ENCODE measurements at places on chromosomes 7 and 10.
A peak's percentile ranks its signal among the peaks of the same experiment; 100 is the strongest.

DNA sequence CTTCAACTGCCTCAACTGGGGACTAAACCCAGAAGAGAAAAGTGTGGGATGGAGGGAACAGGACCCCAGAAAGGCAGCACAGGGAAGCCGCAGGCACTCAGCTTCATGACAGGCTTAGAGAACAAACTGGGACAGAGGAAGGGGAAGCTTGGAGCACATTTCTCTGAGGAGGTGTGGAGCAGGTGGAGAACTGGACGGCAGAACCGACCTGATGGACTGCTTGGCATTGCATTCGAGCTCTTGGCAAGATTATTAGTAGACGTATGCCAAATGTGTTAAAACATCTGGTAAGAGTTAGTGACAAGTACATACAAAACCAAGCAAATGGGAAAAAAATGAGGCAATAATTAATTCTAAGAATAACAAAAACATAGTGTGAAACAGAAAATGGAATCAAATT lies 335.7 kb downstream of the SFMBT2 start:
- DNase-seq: no peak

- DNase-seq: no peak
Measured at GRCh38 chr10:117647306-117647705, 104.8 kb downstream of the EMX2 start.

DNA sequence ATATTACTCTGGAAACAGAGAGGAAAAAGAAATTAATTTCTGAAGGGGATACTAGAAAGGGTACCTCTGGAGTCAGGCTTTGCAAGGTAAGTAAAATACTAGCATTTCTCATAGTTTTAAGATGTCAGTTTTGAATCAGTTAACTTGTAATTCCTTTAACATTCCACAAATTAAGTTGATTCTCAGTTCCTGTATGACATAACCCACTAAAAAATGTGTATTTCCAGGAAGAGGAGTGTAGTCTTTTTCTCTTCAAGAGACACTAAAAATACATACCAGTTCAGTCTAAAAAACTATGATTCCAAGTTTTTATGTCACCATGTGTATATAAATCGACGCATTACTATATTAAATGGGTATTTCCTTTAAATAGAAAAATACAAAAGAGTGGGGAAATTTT lies 113.2 kb downstream of the CDK6 start:
- no peak for DNase-seq

GRCh38 chr7:138645284-138645683 lies 55.9 kb downstream of the SVOPL start:
- no peak for DNase-seq

GRCh38 chr10:34956756-34957155 lies 133.4 kb downstream of the CUL2 start:
- DNase-seq: no peak

GRCh38 chr7:55026867-55027490 lies 8.2 kb downstream of the EGFR start:
- no peak for DNase-seq

GRCh38 chr7:2719007-2719406 lies 31.0 kb downstream of the AMZ1 start:
- peak; percentile 64 for DNase-seq

- no peak for DNase-seq
Measured at GRCh38 chr10:79061441-79062315, 7.1 kb upstream of the ZMIZ1 start.

GRCh38 chr10:22635650-22636049 lies 78.7 kb downstream of the PIP4K2A start:
- no peak for DNase-seq

DNA sequence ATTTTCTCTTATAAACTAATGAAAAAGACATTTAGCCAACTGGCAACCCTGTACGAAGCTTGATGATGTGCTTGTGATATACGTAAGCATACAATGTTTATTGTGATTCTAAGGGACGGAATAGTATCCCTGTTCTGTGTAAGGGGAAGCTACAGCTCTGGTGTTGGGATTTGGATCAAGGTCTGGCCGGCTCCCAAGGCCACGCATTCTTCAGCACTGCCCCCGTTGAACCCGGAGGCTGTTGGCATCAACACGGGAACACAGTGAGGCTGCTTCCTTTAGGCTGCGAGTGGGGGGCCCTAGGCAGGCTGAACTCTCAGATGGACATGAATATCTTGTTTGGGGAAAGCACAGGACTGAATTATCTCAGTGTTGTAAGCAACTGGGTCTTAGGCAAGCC lies 180.6 kb downstream of the CAMK1D start:
- DNase-seq: no peak

DNA sequence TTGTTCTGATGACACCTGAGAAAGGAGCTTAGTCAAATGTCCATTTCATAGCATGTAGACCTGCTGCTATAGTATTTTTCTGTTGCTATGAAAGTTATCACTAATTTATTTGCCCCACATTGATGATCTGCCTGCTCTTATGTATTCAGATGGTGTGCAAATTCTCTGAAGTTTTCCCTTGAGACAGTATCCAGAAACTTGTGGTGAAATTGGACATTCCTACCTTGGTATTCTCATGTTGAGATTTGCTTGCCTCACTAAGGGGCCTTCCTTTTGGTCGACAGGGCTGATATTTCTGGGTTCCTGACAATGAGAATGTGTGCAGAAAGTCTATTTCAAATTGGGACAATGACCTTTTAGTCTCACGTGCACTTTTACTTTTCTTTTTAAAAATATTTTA lies 253.2 kb upstream of the FZD8 start:
- DNase-seq: no peak

Measured in stimulated activated CD4-positive, alpha-beta T cell treated with anti-CD3 and anti-CD28 coated beads, Interleukin-12 subunit alpha, Interleukin-12 subunit beta, amount 100 ng/mL, for 4 hours (primary cell).